ENCODE measurements at places on chromosomes 4 and X. TPM values are rescaled to one million over a fixed set of nuclear protein-coding genes. Genes with fewer than 3 reads are reported as not detected.
A peak's percentile ranks its signal among the peaks of the same experiment; 100 is the strongest.

The UCP1 gene
- total RNA-seq: not detected

The CFP gene
- total RNA-seq: 14.3 TPM

The JAKMIP1 gene
- 3.9 TPM for total RNA-seq

The HSPA4L gene
- total RNA-seq: 3.5 TPM

The DIPK2B gene
- 5.7 TPM for total RNA-seq

GRCh38 chr4:169254546-169254983 is 16.2 kb downstream of the SH3RF1 start:
- no peaks in the 10 kb centered on the region for H3K36me3 ChIP-seq
- DNase-seq: no peak
- H3K4me3 ChIP-seq: no peak overlapping the region
- peaks cover 36% of the 10 kb centered on the region for H3K4me1 ChIP-seq
- no peak overlapping the region for H3K27ac ChIP-seq
- no peaks in the 10 kb centered on the region for H3K27me3 ChIP-seq

DNA sequence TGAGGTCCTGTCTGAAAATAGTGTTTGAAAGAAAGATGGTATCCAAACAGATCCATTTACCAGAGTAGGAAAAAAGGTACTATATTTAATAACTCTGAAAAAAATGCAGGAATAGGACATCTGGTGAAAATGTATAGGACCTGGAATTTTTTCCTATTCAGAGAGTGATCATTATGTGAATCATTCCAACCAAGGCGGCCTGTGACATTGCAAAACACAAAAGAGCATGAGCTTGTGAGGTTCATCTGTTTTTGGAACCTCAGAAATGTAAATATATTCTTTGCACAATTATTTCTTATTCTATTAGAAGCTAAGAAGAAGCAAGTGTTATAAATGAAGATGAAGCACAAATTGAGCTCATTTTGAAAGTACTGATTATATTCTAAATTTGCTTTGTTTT is 2.0 kb downstream of the C4orf51 start:
- peaks cover 27% of the 10 kb centered on the region for H3K4me1 ChIP-seq
- H3K27me3 ChIP-seq: no peaks in the 10 kb centered on the region
- no peak overlapping the region for H3K27ac ChIP-seq
- H3K4me3 ChIP-seq: no peak overlapping the region

DNA sequence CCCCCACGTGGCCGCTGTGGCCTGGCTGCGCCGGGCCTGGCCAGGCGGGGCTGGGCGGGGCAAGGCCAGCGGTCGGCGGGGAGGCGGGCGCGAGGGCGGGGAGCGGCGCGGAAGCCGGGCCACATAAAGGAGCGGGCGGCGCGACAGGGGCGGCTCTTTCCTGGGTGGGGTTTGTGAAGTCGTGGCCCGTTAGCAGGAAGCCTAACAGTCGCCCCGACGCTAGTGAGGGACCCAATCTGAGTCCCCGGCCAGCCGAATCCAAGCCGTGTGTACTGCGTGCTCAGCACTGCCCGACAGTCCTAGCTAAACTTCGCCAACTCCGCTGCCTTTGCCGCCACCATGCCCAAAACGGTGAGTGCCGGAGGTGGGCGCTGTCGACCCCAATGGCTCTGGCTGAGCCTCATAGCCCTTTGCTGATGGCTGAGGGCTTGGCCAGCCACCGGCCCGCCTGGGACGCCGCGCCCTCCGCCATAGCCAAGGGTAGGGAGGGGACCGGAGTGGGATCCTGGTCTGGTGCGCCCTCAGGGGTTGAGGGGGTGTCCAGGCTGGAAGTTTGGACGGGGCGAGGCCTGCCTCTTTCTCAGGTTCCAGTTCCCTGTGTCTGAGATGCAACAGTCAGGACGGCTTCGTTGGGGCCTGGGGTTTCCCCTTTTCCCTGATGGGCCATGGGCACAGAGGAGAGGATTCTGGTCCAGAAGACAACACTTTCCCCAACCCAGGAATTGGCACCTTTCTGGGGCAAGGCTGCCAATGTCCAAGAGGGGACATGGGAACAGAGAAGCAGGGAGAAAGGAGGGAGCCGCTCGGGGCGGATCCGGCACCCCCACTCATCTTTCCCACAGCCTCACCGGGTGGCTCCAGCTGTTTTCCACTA is at the start of gene MSN:
MSN (plus strand) TSS at position 152 of the 874 bp plus-strand sequence; CDS start at position 340, 188 bp downstream.
- no peaks in the 10 kb centered on the region for H3K27me3 ChIP-seq
- peak; percentile 88 for DNase-seq
- H3K27ac ChIP-seq: peak within 1 kb of the TSS; percentile 94

DNA sequence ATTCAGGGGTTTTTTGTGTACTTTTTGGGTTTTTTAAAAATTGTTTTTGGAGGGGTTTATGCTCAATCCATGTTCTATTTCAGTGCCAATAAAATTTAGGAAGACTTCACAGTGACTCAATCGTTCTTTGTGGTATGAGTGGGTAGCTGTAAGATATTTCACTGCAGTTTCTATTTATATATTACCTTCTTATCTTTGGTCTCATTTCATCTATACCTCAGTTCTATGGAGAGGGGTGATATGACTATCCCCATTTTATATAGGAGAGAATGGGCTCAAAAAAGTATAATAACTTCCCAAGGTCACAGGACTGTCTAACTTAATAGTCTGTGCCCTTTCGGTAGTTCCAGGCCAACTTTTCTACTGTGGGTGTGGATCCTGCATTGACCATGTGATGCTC is 74.4 kb downstream of the MSN start:
- no peaks in the 10 kb centered on the region for H3K4me1 ChIP-seq
- H3K27ac ChIP-seq: no peak overlapping the region
- peaks cover 37% of the 10 kb centered on the region for H3K36me3 ChIP-seq
- H3K4me3 ChIP-seq: no peak overlapping the region
- DNase-seq: no peak

- H3K4me1 ChIP-seq: peaks cover 7% of the 10 kb centered on the region
- no peaks in the 10 kb centered on the region for H3K36me3 ChIP-seq
- H3K4me3 ChIP-seq: peak overlapping the region; percentile 56
Measured at GRCh38 chrX:74536152-74536831, 78.1 kb downstream of the RLIM start.

DNA sequence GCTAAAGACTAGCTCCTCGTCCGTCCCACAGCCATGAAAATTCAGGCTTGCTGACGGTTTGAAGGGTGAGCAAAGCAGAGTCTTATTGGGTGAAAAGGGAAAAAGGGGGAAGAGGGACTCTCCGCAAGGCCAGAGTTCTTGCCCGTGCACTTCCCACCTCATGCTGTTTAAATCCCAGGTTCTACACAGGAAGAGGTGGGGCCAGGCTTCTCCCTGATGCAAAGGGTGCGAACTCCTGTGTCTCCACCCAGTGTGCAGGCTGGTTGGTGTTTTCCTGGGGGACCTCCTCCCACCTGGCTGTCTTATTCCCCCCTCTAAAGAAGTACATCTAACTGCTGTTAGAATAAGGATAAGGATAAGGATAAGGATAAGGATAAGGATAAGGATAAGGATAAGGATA is 18.0 kb upstream of the LANCL3 start:
- DNase-seq: no peak
- H3K27me3 ChIP-seq: no peaks in the 10 kb centered on the region
- H3K4me1 ChIP-seq: no peaks in the 10 kb centered on the region
- H3K36me3 ChIP-seq: no peaks in the 10 kb centered on the region
- no peak overlapping the region for H3K27ac ChIP-seq
- H3K4me3 ChIP-seq: no peak overlapping the region

DNA sequence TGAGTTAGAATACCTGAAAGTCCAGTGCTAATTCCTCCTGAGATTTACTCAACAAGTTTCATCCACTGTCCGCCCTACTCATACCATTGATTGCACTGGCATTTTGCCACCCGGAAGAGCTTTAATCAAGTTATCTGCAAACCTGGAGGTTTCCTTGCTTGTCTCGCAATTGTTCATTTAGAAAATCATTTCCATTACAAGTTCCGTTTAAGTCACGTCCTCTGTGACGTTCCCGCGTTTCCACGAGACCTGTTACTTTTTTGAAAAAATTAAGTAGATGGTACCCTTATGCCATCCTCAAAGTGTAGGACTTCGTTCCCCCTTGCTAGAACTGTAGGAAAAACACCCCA is 761 bp upstream of the FRYL start:
- H3K27ac ChIP-seq: peak overlapping the region; percentile 80
- H3K4me1 ChIP-seq: peaks cover 32% of the 10 kb centered on the region
- peak; percentile 67 for DNase-seq
- H3K27me3 ChIP-seq: no peaks in the 10 kb centered on the region
- H3K4me3 ChIP-seq: peak overlapping the region; percentile 95
- H3K36me3 ChIP-seq: no peaks in the 10 kb centered on the region

DNA sequence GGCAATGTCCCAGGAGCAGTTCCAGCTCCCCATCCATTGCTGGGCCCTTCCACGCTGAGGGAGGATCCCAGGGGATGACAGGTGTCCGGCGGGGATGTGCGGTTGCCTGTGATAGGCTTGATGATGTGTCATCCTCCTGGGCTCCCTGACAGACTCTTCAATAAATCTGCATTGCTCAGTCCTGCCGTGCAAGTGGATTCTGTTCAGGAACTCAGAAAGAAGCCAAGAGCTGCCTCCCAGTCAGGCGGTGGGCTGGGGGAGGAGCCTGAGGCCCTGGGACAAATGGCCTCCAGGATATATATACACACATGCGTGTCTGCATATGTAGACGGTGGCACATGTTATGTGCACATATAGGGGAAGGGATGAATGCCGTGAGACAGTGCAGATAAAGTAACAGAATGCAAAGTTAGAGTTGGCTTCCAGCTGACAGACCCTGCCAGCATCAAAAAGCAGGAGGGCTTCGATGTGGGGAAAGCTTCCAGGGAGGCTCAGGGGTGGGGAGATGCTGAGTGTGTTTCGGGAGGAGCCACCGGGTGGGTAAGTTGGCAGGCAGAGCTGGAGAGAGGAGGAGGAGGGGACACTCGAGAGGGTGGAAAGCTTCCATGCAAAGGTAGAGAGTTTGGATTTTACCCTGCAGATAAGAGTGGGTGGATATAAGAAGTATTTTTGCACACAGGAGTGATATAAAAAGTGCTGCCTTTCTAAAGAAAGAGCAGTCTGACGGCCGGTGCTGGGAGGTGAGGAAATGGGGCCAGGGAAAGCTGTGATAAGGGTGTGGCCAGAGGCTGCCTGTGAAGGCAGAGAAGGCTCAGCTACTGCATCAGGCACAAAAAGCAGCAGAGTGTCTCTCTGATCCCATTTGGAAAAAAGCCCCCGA is 28.5 kb upstream of the CRMP1 start:
- peaks cover 9% of the 10 kb centered on the region for H3K27me3 ChIP-seq
- H3K36me3 ChIP-seq: no peaks in the 10 kb centered on the region
- no peak for DNase-seq
- no peak overlapping the region for H3K4me3 ChIP-seq
- no peak overlapping the region for H3K27ac ChIP-seq
- H3K4me1 ChIP-seq: no peaks in the 10 kb centered on the region

GRCh38 chr4:149512501-149512900 is 303.1 kb downstream of the IQCM start:
- no peaks in the 10 kb centered on the region for H3K4me1 ChIP-seq
- H3K27ac ChIP-seq: no peak overlapping the region
- no peaks in the 10 kb centered on the region for H3K36me3 ChIP-seq
- no peak overlapping the region for H3K4me3 ChIP-seq
- DNase-seq: no peak

DNA sequence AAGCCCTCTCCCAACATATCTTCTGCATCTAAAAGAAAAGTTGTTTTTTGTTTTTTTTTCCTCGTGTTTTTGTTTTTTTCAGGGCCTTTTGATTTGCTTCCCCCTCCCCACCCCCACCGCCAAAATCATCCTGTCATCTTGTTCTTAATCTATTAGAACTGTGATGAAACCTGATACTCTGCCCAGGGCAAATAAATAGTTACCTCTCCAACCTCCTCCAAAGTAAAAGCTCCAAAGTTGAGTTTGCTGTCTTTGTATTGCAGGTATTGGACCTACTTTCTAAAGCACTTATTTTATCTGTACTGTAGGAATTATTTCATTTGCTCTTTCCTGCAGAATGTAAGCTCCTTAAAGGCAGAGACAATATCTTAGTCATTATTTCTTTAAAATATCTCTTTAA is 172.9 kb downstream of the SOWAHB start:
- no peak overlapping the region for H3K4me3 ChIP-seq
- no peak for DNase-seq
- no peak overlapping the region for H3K27ac ChIP-seq
- peaks cover 14% of the 10 kb centered on the region for H3K4me1 ChIP-seq

Data from sigmoid colon (tissue), 7 donors.